ENCODE measurements at places on chromosomes 3 and 15.

GRCh38 chr3:55305696-55306485, 181.2 kb downstream of the WNT5A start:
- DNase-seq = no peak

GRCh38 chr3:21665444-21666100, 85.4 kb downstream of the ZNF385D start:
- DNase-seq = no peak

DNA sequence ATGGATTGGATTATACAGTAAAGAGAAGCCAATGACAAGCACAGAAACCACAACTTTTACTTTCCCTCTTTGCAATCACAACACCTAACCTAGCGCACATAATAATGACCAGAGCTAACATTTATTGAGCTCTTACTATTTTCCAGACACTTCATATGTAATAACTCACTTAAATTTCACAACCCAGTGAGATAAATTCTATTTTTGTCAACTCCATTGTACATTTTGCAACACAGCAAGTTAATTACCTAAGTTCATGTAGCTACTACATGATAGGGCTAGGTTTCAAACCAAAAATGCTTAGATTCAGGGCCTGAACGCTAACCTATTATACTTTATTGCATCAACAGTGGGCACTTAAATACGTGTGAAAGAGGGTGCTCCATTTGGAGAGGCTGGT, 89.5 kb downstream of the GADL1 start:
- no peak for DNase-seq

- no peak for DNase-seq
These were observed 605.2 kb upstream of the NAALADL2 start for GRCh38 chr3:174253940-174254339.

DNA sequence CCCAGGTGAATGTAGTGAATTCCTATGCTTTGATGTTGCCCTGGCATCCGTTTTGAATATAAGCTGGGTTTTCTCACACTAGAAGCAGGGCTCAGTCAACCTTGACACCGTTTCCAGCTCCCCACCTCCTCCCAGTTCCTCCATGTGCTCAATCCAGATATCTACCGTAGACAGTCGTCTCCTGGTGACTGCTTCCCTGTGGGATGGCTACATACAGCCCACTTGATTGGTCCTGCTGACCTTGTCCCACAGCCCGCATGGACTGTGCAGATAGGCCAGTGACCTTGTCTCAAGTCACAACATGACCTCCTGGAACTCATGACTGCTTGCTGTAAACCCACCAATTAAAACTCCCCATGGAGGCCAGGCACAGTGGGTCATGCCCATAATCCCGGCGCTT, 8.1 kb downstream of the SEMA7A start:
- DNase-seq = no peak
